ENCODE measurements at places on chromosomes 4 and X.
A peak's percentile ranks its signal among the peaks of the same experiment; 100 is the strongest.

- DNase-seq = no peak
Observed at GRCh38 chr4:147039976-147040575, 94.4 kb upstream of the TTC29 start.

DNA sequence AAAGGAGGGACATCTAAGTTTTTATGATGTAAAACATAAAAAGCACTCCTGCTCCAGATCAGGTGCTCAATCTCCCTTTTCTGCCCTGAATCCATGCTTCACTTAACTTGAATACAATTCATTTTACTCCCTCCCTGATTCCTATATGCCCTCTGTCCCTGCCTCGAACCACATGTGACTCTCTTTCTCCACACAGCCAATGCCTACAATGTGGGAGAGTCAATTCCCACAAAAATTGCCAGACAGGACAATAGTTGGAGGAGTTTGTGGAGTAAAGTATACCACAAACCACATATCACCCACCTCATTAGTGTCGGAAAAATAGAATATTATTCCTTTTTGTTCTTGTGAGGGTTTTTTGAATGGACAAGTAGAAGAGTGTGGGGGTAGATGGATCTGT is 9.7 kb downstream of the AMMECR1 start:
- DNase-seq = no peak

DNA sequence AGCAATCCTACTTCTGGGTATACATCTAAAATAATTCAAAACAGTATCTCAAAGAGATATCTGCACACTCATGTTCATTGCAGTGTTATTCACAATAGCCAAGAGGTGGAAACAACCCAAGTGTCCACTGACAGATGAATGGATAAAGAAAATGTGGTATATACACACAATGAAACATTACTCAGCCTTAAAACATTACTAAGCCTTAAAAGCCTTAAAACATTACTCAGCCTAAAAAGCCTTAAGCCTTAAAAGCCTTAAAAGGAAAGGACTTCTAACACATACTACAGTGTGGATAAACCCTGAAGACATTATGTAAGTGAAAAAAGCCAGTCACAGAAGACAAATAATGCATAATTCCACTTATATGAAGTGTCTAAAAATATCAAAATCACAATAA is 40.3 kb upstream of the TFDP3 start:
- no peak for DNase-seq

GRCh38 chr4:105093975-105094374 is 52.7 kb upstream of the TET2 start:
- DNase-seq = no peak

GRCh38 chr4:138007572-138007971 is 234.6 kb downstream of the SLC7A11 start:
- DNase-seq = no peak

DNA sequence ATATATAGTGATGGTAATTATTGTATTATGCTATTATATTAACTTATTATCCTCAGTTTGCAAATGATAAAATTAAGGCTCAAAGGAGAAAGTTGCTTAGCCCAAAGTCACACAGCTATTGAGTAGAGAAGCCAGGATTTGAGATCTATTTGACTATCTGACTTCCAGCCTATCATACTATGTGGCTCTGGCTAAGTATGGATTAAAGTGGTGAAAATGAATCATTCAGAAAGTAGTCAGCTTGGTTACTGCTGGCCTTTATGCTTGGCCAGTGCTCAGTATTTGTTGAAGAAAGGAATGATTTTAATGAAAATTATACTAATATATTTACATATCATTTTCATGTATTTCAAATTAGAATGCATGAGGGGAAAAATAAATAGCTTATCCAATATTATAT is 219.8 kb downstream of the SHROOM3 start:
- DNase-seq = no peak

DNA sequence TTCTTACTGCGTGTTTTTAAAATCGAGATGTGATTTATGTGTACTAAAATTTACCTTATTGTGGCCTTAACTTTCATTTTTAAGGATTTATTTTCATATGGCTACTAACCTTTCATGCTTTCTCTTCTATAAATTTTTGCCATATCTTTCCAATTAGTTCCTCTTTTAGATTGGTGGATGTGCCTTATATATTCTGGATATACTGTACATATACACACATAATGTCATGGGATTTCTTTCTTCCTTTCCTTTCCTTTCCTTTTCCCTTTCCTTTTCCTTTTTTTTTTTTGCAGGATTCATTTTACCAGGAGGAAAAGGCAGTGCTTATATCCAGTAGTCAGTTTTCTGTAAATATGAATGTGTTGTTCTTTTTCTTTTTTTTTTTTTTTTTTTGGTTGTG is 37.2 kb downstream of the FHIP1A start:
- no peak for DNase-seq

- no peak for DNase-seq
Observed at GRCh38 chrX:34877436-34877835, 65.2 kb upstream of the FAM47B start.

DNA sequence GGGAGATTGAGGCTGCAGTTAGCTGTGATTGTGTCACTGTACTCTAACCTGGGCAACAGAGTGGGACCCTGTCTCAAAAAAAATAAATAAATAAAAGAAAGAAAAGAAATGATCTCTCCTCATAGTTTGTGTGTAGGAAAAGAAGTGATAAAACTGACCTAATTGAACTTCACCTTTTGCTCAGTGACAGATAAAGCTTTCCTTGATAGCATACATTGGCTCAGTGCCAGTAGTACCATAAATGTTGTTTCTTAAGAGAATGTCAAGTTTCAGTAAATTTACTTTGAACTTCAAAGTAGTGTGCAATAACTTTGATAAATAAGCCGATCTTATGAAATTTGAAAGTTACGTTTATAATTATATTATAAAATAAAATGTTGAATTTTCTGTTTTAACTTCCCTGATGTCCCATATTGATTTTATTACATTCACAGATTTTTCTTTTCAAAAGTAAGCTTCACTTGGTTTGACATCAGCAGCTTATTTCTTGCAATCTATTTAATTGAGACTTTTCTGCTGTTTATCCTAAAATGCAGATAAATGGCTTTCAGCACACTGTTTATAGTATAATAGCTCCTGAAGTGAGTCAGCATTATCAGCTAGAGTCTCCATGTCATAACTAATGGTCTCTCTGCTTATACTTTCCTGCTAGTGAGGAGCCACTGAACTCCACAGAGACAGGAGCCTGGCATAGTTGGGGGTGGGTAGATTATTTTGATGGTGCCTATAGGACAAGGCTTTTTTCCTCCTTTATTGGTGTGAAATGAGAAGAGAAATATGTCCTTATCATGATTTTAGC is 330.1 kb downstream of the BMPR1B start:
- no peak for DNase-seq

GRCh38 chr4:8478801-8479744 is 38.5 kb downstream of the TRMT44 start:
- no peak for DNase-seq

DNA sequence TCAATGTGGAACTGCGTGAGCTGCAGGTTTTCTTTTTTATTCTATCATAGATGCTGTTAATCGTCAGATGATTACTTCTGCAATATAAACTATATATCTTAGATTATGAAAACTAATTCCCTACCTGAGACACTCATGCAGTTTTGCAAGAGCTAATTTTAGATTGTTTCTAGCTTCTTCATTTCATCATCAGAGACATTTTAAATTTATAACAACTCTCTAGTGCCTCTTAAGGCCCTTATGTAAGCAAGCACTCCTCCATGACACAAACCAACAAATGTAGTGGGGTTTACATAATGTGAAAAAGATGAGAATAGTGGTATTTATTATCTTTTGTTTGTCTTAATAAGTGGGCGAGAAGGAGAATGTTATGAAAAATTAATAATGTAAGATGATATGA is 170.2 kb upstream of the ETNPPL start:
- no peak for DNase-seq

DNA sequence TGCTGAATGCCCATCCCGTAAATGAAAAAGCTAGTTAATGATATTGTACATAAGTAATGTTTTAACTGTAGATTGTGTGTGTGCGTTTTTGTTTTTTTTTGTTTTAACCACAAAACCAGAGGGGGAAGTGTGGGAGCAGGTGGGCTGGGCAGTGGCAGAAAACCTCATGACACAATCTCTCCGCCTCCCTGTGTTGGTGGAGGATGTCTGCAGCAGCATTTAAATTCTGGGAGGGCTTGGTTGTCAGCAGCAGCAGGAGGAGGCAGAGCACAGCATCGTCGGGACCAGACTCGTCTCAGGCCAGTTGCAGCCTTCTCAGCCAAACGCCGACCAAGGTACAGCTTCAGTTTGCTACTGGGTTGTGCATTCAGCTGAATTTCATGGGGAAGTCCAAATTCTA is at the start of gene SPP1:
Gene SPP1, plus strand, starts transcription at position 249 of the 400 bp plus-strand sequence. CDS start 1,182 bp downstream, outside the sequence.
- no peak for DNase-seq

GRCh38 chrX:1909419-1910206 is 294.8 kb downstream of the ASMT start:
- DNase-seq = no peak

GRCh38 chr4:581753-582361 is 5.8 kb upstream of the TMEM271 start:
- no peak for DNase-seq

DNA sequence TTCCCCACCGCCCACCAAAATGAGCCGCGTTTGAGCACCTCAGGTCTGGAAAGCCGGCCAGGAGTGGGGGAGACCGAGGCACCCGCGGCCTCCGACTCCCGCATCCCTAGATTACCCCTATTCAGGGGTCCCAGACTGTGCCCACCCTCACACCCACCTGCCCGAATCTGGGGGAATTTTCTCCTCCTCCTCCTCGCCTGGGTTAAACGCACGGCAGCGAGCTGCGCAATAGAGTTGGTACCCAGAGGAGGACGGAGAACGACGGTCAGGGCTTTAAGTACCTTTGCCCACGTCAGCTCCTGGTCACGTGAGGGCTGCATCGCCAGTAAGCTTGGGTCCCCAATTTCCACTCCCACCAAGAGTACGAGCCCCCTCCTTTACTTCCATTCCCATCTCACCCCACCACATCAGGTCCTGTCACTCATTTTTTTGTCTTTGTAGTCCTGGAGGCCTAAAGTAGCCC is at the start of gene ARMCX2:
Gene ARMCX2, minus strand, starts transcription at position 250 of the 463 bp plus-strand sequence. CDS start 2,262 bp downstream, outside the sequence.
- peak; percentile 57 for DNase-seq

DNA sequence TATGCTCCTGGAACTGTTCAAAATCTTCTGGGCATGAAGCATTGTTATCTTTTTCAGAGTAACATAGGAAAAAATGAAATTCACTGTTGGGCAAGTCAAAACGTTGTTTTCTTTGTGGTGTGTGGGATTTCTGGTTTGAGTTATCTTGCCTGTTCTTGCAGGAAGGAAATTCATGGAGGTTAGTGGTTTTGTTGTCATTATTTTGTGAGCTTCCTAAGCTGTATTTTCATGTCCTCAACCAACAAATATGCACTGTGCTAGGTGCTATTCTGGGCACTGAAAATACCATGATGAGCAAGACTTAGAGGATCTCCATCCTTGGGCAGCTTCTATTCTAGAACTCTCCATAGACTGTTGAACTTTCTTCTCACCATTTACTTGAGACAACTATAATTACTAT is 16.9 kb downstream of the SPINK2 start:
- no peak for DNase-seq

DNA sequence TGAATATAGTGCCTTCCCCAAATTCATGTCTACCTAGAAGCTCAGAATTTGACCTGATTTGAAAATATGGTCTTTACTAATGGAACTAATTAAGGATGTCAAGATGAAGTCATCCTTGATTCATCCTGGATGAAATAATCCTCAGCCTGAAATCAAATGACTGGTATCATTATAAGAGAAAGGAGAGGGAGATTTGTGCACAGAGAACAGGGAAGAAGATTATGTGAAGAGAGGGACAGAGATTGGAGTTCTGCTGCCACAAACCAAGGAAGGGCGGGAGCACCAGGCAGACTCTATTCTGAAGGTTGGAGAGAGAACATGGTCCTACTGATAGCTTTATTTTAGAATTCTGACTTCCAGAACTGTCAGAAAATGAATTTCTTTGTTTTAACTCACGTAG is 680.9 kb upstream of the AADAT start:
- DNase-seq = no peak

DNA sequence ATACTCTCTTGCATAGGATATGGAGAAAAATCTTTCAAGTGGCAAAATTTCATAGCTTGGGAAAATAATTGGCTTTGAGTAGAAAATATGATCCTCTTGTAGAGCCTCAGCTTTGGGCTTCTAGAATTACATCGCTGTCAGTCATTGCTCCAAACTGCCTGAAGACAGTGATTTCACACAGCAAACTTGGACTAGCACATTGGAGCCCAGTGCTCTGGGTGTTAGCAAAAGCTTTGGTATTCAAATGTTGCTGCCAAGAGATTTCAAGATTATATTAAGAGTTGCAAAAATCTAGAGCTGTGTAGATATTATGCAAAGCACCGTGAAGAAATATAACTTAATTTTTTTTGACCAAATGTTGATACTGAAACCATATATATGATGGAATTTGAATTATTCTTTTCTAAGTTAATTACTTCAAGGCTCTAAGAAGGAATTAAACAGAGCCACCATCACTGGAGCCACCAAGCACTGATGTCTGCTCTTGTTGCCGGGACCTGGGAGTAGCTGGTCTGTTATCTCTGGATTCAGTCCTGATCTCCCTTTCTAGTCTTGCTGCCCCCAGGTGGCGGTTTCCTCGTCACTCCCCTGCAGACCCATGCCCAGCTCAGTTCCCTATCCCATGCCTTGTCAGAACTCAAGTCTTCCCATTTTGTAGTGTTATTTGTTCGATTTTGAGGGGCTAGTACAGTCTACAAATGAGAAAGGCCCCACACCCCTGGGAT is 260.7 kb upstream of the SFRP2 start:
- no peak for DNase-seq

DNA sequence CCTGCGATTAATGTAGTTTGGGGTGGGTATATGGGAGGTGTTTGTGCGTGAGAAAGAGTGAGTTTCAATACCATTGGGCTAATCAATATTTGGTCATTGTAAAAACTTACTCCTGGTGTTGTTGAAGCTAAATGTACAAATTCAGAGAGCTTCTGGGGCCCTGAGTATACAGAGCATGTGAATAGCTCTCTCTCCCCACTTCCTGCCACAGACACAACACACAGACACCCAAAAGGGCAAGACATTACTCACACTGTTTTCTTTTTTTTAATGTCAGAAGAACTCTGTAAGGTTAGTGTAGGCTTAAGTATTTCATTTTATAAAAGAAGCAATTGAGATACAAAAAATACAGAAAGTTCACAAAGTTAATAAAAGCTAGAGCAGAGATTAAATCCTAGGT is 151.3 kb upstream of the KCNIP4 start:
- DNase-seq = no peak

DNA sequence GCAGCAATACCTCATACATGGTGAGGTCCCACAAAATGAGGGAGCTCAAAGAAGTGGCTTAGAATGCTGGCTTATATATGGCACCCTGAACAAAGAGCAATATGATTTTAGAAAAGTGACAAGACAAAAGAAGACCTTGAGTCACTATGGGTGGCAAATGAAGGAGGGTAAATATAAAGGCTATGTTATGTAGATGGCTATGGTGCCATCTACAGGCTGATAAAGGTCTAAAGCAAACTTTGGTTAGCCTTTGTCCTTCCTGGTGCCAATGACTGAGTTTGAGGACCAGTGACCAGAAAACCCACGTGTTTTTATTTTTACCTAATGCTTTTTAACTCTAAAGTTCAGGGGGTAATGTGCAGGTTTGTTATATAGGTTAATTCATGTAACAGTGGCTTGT is 151.8 kb downstream of the CCNG2 start:
- no peak for DNase-seq
